Inflammatory macrophage treated with lipopolysaccharide for 1 hour (primary cell): ENCODE measurements at places on chromosomes 11 and 22.
A peak's percentile ranks its signal among the peaks of the same experiment; 100 is the strongest.

DNA sequence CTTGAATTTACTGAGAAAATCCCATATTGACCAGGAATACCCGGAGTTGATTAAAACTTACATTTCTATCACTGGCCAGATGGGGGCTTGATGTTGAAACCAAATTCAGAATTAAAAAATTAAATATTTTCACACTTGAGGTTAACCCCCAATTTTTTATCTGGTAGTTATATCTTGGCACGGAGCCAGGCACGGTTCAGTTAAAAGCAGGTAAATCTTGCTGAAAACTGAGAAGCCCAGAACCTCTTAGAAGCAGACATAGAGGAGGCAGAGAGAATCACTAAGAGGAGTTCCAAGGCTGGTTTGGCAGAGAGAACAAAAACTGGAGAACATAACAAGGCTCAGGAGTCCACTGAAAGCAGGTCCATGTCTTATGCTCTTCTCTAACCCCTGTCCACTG, 77.7 kb downstream of the USP35 start:
- DNase-seq: no peak

DNA sequence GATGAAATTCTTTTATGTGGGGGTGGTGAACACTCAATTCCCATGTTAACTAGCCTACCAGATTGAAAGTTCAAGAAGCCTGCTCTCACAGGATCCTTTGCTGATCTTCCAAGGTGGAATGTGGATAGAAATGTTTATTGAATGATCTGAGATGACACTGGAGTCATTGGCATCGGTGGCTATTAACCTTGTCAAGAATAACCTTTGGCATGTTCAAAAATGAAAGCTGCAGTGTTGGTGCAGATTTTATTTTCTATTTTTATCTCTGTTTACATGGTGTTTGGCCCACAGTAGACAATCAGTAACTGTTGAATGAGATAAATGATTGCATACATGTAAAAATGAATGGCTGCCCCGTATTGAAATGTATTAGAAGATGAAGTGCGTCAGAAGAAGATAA, 19.0 kb downstream of the MCAM start:
- no peak for DNase-seq

DNA sequence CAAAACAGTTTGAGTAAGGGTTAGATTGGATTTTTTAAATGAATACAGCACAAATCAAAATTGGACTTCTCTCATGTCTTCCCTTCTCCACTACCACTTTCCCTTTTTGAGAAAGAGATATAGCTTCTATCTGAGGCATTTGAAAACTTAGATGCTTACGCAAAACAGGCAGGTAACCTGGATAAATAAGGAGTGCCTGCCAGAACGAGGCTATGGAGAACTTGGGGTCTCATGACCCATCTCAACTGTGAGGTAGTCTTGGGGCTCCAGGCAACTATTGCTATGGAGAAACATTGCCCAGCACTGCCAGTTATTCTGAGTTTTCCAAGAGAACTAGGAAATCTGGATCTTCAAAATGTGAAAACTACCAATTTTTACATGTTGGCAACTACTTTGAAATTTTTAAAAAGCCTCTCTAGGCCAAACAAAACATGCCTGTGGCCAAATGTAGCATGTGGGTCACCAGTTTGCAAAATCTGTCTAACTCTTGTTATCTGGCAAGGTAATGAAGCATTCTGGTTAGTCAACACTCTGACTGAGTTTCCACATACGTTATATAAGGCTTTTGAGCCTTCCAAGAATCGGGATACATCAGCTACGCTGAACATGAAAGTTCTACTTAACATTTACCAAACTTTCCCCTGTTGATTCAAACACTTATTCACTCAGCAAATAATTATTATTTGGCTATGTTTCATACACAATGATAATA, 752.7 kb downstream of the KCNA4 start:
- no peak for DNase-seq

- no peak for DNase-seq
These were observed 106.0 kb upstream of the SYT13 start for GRCh38 chr11:45392154-45392553.

GRCh38 chr11:69368119-69368880, 74.3 kb downstream of the MYEOV start:
- no peak for DNase-seq

- peak; percentile 8 for DNase-seq
These were observed 737 bp downstream of the PPP2R1B start for GRCh38 chr11:111765320-111765983.

GRCh38 chr11:109791337-109791736, 301.9 kb upstream of the ZC3H12C start:
- no peak for DNase-seq

- DNase-seq: no peak
These were observed 11.6 kb downstream of the CDPF1 start for GRCh38 chr22:46238541-46238940.

GRCh38 chr11:79097246-79097875, 343.5 kb downstream of the TENM4 start:
- no peak for DNase-seq

DNA sequence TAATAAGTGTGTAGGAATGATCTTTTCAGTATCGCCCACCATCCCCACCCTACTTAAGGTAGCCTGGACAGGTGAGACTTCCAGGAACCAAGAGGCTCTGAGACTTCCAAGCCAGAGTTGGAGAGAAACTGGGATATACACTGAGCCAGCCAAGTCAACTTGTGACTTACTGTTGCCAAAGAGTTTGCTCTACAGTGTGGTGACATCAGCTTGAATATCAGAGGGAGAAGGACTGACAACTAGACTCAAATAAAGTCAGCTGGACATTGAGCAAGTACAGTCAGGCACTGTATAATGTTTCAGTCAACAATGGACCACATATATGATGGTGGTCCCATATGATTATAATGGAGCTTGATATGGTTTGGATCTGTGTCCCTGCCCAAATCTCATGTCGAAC, 1.2 kb upstream of the MMP10 start:
- DNase-seq: peak; percentile 72

DNA sequence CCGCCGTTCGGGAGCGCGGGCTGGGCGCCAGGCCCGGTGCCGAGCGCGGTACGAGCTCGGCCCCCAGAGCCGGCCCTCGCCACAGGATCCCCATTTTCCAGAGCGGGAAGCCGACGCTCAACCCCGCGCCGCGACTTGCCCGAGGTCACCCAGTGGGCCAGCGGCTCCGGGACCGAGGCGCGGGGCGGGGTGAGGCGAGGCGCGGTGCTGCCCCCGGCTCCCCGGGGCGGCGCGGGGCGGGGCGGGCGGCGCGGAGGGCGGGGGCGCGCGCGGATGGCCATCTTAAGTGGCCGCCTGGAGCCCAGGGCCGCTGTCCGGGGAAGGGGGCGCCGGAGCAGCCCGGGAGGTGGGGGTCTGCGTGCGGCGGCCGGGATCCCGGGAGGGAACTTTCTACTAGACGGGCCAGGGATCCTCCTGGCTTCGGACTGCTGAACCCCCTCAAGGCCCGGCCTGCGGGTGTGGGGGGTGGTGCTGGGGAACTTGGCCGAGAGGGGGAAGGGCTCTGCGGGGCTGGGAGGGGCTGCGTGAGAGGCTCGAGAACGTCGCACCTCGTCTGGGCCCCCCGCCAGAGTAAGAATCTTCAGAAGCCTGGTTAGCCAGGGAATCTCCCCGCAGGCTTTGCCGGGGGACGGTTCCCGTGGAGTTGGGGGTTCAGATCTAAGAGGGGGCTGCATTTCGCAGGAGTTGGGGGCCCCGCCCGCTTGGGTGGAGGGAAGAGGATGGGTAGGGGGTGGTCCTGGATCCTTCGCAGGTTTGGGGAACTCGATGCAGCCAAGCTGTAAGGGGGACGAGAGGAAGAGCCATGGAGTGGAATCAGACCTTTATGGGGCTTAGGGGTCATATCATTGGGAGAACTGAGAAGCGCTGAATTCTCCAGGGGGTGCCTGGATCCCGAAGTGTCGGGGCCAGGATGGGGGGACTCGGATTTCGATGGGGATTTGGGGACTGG, 678 bp upstream of the INPPL1 start:
- peak; percentile 53 for DNase-seq

DNA sequence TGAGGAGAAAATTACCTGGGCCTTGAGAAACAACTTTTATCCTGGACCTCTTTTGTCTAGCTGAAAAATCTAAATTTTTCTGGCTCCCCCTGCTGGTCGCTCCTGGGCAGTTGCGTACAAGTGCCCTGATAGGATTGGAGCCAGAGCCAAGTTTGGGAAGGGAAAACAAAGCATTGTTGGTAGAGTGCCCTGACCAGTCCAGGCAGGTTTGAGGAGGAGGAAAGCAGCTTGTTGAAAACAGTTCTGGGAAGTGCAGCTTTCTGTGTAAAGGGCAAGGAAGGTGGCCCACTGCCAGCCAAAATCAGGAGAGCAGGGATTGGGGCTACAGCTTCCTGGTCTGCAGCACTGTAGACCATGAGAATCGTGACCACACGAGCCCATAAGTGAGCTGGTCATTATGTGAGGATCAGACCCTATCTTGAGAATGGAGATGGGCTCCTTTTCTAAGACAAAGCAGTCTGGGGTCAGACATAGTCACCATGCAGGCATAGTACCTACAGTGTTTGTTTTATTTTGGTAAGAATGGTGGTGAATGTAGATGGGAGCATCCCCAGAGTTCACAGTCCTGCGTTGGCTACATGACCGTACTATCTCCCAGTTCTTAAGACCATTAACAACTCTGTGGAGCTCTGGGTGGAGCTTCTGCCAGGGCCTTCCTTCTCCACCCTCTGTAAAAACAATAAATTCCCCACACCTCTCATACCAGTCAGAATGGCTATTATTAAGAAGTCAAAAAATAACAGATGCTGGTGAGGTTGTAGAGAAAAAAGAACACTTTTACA, 21.3 kb upstream of the PIK3IP1 start:
- DNase-seq: peak; percentile 11

- DNase-seq: no peak
These were observed 286.7 kb downstream of the TBC1D22A start for GRCh38 chr22:47049078-47049624.

- DNase-seq: no peak
These were observed 96.5 kb upstream of the NCAM1 start for GRCh38 chr11:112864672-112865071.

DNA sequence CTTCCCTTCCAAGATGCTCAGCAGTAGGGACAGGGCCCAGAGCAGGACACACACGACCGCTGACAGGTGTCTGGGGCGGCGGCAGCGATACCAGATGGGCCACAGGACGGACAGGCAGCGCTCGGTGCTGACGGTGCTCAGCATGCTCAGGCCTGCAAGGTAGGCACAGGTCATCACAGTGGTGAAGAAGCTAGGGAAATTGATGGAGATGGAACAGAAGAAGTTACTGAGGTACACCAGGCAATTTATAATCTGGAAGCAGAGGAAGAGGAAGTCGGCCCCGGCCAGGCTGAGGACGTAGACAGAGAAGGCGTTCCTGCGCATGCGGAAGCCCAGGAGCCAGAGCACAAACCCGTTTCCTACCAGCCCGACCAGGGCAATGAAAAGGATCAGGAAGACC, 4.6 kb downstream of the MRGPRX2 start:
- DNase-seq: no peak

DNA sequence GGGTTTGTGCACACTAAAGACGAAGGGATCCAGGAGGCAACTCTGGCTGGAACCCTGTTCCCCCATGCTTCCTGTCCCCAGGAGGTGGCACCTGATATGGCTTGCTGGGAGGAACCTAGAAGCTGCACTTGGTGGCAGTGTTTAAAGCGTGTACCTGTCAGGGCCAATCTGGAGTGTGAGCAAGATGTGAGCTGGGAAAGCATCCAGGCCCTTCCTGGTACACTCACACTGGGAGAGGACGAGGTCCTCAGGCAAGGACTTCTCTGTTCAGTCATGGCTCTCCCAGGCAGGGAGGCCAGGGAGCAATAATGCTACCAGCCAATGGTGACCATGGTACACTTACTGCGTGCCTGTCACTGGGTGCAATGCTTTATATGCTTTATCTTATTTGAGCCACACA, 130.7 kb upstream of the NECTIN1 start:
- DNase-seq: no peak

DNA sequence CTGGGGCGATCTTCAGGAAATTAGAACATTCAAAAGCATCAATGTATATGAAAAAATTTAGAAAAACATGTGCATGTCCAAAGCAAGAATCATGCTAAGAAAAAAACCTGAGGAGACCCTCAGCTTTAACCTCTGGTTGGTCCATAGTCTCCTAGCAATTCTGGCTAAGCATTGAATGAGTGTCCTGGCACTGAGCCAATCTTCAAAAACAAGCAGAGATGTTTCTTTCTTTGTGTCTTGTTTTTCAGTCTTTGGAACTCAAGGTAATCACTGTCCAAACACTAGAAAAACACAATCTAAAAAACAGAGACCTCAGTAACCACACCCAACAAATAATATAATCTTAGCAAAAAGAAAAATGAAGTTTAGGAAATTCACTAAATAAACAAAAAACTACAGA, 205.4 kb upstream of the CARD18 start:
- no peak for DNase-seq

GRCh38 chr11:3942956-3943497, 87.6 kb downstream of the STIM1 start:
- DNase-seq: no peak

DNA sequence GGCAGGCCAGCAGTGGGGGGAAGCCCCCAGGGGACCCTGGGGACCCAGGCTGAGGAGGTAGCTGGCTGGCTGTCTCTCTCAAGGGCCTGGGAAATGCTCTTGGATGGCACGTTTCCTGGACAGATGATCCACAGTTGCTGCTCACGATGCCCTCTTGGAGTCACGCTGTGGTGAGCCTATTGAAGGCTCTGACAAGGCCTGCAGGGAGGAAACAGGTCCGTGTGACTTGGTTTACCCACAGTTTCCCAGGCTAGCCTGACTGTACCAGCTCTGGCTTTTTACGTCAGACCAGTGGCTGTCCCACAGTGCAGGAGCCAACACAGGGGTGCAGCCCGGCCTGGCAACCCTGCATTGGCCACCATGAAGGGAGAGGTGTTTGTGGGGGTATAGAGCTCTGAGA, 29.2 kb upstream of the PPARA start:
- DNase-seq: no peak

GRCh38 chr11:64652586-64653387, 61.8 kb downstream of the SLC22A12 start:
- DNase-seq: peak; percentile 94

DNA sequence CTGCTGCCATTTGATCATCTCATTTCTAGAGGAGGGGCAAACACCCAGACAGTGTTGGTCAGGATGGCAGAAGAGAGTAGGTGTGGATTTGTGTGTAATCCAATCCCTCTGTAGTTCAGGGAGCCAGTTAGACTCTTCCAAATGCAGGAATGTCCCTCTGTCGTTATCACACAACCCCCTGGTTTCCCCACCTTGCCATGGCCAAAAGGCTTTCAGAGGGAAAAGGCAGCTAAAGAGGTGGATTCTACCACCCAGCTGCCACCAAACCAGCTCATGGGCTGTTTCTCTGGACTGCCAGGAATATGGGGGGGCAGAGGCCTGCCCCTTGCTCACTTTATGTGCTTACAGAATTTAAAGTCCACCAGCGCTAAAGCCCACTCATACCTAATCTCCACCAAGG, 18.1 kb downstream of the TSKU start:
- DNase-seq: no peak

GRCh38 chr22:43013355-43014315, 1.3 kb downstream of the PACSIN2 start:
- no peak for DNase-seq

DNA sequence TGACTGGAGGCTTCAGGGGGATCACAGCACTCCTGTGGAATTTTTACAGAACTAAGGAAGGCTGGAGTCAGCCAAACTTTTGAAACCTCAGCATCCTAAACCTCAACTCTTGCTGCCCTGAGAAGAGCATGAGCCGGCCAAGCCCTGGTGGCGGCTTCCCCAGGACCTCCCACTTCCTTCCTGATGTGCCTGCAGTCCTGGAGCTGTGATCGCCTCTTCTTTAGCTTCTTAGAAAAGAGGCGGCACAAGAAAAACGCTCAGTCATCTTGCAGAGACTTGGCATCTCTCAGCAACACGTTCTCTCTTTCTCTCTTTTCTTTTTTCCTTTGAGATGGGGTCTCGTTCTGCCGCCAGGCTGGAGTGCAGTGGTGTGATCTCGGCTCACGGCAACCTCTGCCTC, 40.4 kb upstream of the AMPD3 start:
- DNase-seq: peak; percentile 78
